ENCODE measurements at places on chromosomes 4 and X.

GRCh38 chr4:4341861-4342650, 44.8 kb upstream of the NSG1 start:
- DNase-seq: no peak

DNA sequence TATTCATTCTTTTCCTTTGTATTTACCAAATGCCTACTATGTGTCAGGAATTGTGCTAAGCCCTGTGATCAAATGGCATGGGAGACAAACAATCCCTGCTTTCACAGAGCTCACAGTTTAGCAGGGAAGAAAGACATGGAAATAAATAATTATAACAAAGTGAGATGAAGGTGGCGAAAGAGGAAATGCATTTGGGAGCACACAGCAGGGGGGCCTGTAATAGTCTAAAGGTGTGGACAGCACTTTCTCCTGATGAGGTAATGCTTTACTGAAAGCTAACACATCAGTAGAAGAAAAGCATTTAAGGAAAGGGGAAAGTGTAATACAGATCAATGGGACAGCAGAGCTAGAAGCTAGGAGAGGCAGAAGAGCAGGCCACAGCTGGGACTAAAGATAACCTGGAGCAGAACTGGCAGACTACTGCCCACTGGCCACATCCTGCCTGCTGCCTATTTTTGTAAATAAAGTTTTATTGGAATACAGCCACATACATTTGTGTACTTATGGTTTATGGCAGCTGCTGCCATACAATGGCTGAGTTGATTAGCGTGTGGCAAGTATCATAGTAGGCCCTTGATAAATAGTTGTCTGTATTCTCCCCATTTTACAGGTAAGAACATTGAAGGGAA, 67.1 kb upstream of the TAPT1 start:
- no peak for DNase-seq

DNA sequence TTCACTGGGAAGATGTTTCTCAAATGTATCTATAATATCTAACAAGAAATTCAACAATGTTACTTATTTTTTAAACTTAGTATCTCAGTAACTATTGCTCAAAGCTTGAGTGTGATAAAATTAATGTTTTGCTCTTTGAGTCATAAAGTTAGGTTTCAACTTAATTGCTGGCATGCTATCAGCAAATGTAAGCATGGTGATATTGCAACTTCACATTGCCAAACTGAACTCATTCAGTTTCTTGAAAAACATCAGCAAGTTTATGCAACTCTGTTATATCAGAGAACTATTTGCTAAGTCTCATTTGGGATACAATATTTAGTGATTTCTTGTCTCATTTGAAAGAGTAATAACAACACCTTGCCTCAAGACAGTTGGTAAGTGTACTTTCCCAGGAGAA, 91.2 kb upstream of the KLF3 start:
- DNase-seq: no peak

GRCh38 chrX:31319586-31319985, 247.7 kb upstream of the FTHL17 start:
- DNase-seq: no peak

DNA sequence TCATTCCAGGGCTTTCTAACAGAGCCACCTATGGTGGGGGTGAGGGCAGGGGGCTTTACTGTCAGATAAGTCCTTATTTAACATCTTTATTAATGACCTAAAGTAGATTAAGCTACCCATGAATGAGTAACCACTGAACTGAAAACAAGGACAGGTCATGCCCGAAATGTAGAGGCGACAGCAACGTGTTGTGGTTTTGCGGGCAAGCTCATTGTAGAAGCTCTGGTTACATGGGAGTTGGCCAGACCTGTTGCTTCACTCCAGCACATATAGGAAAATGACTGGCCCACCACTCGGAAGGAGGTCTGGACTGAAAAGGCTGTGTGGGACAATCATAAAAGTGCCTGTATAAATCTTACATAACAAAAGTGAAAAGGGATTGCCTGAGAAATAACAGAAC, 109.6 kb upstream of the NDP start:
- DNase-seq: no peak

DNA sequence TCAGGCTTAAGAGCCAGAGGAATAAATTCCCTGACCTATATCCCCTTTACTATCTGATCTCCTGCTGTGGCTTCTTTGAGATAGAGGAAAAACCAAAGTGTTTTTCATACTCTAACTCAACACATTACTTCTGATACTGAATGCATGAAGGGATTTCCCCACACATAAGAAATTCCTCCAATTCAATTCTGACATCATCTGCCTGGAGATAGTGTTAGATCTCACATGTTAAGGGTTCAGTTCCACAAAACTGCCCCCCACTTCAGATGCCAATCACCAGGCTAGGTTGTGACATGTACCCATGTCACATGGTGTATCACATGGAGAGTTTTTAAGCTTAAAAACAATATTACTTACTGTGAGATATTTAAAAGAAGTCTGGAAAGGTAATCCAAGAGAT, 46.8 kb downstream of the GSTCD start:
- DNase-seq: no peak

- DNase-seq: no peak
Observed at GRCh38 chr4:7956270-7956808, 16.7 kb upstream of the AFAP1 start.

DNA sequence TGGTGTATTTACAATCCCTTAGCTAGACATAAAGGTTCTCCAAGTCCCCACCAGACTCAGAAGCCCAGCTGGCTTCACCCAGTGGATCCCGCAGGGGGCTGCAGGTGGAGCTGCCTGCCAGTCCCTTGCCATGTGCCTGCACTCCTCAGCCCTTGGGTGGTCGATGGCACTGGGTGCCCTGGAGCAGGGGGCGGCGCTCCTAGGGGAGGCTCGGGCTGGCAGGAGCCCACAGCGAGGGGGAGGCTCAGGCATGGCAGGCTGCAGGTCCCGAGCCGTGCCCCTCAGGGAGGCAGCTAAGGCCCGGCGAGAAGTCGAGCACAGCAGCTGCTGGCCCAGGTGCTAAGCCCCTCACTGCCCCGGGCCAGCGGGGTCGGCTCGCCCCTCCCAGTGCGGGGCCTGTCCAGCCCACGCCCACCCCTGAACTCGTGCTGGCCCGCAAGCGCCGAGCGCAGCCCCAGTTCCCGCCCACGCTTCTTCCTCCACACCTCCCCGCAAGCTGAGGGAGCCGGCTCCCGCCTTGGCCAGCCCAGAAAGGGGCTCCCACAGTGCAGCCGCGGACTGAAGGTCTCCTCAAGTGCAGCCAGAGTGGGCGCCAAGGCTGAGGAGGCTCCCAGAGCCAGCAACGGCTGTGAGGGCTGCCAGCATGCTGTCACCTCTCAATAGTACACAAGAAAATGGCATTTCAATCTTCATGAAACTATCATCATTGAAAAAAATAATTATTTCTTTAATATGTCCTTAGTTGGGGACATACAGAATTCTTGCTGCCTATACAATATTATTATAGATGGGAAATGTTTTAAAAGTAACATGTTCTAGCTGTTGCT, 189.1 kb downstream of the SLC7A11 start:
- no peak for DNase-seq

- no peak for DNase-seq
Observed at GRCh38 chr4:83212041-83212851, 72.4 kb downstream of the COQ2 start.

DNA sequence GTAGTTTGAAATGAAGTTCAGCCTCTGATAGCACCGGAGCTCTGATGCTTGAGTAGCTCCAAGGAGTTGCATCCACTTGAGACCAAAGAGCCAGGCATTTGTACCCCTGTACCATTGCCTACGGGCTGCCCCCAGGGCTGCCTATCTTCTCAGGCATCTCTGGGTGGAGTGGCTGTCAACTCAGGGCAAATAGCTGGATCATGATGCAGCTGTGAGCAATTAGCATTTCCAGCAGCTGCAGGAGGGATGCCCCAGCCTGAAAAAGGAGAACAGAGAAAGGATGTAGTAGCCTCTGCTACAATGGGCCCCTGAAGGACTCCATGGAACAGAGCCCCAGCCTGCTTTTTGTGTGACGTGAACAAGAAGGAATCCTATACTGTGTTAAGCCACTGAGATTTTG, 492.6 kb downstream of the BCOR start:
- peak; percentile 46 for DNase-seq

GRCh38 chr4:174479140-174479539, 43.1 kb downstream of the HPGD start:
- DNase-seq: no peak

- no peak for DNase-seq
Observed at GRCh38 chrX:31099536-31100090, 27.8 kb upstream of the FTHL17 start.

GRCh38 chr4:130054908-130055307, 959.0 kb downstream of the C4orf33 start:
- DNase-seq: no peak

DNA sequence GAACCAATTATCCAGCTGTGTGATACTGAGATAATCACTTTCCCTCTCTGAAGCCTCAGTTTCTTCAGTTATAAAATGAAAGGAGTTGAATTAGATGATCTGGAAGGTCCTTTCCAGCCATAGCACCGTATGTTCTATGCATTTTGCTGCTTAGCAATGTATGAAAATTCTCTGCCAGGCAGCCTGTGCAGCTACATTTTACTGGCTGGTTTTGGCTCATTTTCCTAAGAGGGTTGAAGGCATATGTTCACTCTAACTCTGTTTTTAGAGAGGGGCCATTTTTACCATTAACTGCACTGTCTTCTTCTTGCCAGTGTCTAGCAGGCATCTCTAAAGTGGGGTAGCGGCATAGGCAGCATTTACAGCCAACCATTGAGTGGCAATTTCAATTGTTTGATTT, 26.1 kb downstream of the TRPC5 start:
- DNase-seq: no peak

Measured in H7 (cell line).